ENCODE measurements at places on chromosomes 16 and 17.

- no peak for DNase-seq
These were observed at the start of gene LAT for GRCh38 chr16:28984619-28985135. Gene LAT (plus strand): TSS chr16:28985052. CDS start chr16:28985418, 366 bp downstream.

DNA sequence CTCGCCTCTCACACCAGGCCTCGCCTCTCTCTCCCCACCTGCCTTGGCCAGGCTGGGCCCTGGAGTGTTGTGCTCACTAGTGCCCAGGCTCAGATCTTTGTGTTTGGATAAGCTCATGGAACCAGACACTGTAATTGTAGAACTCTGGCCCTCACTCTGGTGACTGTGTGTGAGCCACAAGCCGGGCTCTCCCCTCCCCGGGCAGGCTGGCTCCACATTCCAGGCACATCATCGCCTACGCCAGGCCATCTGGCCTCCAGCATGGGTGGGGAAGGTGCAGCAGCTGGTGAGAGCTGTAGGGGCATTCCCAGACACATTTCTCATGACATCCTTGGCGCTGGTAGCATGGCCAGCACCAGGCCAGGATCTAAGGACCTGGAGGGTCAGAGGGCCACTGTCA is 202.3 kb downstream of the RAB11FIP4 start:
- peak; percentile 87 for DNase-seq

DNA sequence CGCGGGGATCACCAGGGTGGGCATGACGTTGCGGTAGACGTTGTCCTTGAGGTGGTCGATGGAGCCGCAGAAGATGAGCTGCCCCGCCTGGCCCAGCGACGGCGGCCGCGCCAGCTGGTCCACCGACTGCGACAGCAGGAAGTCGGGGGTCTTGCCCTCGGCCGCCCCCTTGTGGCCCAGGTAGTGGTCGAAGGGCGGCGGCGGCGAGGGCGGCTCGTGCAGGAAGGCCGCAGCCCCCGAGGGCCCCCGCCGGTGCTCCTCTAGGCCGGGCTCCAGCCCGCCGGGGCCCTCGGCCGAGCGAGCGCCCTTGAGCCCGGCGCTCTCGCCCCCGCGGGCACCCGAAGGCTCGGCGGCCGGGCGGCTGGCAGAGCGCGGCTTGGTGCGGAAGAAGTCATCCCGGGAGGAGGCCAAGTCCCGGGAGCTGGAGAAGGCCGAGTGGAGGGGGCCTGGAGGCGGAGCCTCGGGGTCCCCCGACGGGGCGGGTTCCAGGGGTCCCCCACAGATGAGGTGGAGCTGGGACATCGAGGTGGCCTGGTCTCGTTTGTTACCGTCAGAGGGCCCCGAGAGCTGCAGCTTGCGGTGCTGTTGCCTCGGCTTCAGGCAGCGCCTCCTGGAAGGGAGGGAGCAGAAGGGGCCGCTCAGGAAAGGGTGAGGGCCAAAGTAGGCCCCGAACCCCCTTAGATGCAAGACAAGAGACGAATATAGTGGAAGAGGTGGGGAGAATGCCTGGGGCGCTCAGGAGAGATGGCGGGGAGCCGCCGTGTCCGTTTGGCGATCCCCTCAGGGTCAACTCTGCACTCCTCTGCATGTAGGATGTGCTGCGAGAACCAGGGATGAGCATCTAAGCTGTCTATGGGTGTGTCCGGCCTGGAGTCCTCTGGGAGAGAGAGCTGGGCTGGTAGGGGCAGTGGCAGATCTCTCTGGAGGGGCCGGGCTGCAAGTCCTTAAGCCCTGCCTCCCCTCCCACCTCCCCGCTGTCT is 8.8 kb downstream of the FAM171A2 start:
- no peak for DNase-seq

DNA sequence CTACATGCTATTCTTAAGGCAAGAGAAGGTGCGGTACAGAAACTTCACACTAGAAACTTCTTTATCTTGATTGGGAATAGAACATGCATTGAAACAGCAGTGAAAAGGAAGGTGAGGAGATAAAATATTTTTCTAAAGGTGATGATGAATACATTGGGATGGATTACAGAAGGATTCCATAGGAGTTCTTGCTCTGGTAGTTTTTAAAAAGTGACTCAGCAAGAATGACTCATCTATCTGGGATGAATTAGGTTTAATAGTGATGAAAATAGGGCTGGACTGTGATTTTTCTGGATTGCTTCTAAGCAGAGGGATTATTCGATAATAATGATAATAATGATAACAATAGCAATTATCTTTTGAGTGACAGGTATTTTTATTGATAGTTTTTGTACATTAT is 65.6 kb upstream of the HS3ST4 start:
- no peak for DNase-seq

- DNase-seq: no peak
These were observed 496.0 kb downstream of the MAF start for GRCh38 chr16:79104567-79104966.

DNA sequence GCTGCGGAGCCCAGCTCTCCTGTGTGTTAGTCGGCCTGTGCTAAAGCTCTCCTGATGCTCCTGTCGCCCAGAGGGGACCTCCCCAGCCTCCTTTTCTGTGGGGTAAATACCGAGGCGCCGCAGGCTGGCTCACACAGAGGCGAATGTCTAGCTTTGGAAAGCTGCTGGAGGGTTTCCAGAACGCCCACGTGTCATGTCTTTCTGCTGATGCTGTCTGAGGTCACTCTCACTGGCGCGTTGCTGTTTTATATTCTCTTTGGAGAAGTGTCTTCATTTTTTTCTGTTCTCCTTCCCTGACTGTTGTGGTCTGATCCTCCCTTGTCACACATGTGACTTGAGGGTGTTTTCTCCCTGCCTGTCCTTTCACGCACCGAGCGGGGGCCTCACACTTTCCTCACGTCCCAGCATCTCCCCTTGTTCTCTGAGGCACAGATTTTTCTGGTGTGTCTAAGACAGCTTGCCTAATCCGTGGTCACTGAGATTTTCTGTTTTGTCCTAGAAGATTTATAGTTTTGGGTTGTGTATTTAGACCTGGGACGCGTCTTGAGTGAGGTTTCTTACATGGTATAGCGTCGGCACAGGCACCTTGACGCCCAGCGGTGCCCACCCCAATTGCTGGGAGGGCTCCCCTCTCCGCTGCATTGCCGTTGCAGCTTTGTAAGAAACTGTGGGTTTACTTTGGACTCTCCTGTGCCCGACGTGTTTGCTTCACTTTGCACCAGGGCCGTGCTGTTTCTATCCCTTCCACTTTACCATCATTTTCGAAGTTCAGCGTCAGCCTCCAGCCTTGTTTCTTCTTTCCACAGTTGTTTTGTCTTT is 92.1 kb upstream of the ZNF750 start:
- DNase-seq: peak; percentile 83

GRCh38 chr17:15237106-15237425 is 28.1 kb downstream of the PMP22 start:
- no peak for DNase-seq

DNA sequence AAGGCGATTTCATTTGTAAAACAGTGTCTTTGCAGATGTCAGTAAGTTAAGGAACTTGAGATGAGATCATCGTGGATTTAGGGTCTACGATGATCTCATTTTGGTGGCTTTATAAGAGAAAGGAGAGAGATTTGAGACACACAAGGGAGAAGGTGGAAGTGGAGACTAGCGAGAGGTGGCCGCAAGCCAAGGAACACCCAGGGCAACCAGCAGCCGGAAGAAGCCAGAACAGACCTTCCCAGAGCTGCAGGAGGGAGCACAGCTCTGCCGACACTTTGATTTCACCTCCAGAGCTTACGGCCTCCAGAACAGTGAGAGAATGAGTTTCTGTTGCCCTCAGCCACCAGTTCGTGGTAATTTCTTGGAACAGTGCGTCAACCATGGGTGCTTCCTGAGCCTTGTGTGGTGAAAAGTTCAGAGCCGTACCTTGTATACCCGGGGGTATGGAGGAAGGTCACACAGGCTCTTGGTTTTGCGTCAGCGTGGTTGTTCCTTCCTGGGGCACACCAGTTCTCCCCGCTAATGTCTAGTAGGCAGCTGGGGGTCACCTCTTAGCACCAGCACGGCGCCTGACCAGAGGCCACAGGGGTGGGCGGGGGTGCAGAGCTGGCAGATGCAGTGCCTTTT is 12.9 kb upstream of the SEC14L1 start:
- DNase-seq: no peak

DNA sequence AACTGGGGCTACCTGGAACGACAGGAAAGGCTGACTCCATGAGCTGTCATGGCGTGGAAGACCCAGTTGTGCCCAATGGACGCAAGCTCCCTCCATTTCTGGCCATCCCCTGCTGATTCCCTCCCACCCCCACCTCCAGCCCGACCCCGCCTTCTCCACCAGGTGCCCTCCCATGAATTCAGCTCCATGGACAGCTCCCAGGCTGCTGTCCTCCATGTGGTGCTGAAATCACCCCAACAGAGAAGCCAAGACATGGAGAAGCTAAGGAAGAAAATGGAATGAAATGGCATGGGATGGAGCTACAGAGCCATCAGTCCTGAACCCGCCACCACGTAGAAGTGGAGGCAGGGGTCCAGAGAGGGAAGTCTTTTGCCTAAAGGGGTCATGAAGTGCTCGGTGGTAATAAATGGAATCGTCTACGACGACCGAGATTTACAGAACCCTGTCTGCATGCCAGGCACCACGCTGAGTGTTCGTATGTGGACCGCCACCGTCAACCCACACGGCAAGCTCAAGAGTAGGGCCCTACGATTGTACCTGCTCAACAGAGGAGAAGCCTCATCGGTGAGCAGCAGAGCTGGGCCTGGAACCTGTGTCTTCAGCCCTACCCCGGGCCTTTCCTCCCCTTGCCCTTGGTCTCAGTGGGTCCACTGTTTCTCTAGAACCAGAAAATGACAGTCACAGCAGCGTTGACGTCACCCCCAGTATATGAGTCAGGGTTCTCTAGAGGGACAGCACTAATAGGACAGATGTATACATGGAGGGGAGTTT is 9.3 kb upstream of the ZC3H18 start:
- DNase-seq: peak; percentile 44

GRCh38 chr17:62119373-62119772 is 54.3 kb upstream of the MED13 start:
- no peak for DNase-seq

- DNase-seq: no peak
These were observed 44.4 kb upstream of the SCNN1B start for GRCh38 chr16:23257682-23258081.

DNA sequence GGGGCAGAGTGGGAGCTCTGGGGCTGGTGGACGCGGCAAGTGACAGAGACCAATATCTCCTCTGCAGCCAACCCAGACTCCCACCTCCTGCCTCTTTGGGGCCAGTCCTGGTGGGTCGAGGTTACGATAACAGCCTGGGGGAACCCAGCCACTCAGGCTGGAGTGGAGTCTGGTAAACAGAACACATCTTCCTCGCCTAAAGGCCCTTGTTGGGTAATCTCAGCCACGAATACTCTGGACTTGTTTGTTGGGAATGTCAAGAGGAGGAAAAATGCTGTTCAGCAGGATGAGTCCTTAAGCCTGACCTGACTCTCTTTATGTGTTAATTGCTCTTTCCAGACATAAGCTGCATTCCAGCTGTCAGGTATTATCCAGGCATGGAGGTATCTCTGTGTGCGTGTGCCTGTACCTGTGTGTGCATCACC is 8.0 kb upstream of the SPNS2 start:
- DNase-seq: no peak

Measured in adipocyte (in vitro differentiated cells).